Activated naive CD4-positive, alpha-beta T cell treated with Interleukin-2 at 50 U/mL for 16 hours (primary cell): ENCODE measurements at places on chromosomes 6 and 20.

DNA sequence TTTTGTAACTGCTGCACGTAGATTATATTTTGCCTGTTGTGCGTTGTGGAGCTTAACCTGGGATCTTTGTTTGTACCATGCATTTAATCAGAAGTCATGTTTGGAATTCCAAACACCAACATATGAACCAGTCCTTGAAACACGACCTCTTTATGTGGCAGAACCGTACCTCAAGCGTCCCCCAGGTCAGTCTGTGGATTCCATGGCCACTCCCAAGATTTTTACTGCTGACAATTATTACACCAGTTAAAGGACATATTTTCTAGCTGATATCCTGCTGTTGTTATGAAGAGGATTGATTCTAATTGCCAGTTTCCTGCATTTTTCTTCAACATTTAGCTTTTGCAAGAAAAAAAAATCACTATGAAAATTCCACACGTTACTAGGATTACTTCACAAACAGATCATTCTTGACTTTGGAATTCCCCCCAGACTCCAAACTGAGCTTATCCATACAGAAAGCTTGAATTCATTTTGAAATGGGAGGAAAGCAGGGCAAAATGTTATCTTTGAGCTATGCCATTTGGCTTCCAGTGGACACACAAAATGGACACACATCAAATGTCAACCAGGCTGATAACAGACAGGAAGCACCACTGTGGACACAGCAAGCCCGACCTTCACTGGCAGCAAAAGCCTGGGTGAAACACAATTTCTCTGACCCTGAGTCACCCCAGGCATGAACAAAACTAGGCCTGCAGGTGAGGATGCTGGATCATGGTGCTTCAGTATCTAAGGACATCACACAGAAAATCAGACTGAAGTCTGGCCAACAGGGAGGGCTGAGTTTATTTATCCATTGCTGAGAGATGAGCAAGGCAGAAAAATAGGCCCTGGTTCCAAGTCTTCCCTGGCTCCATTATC is 542.9 kb upstream of the JAG1 start:
- DNase-seq: no peak

- DNase-seq: no peak
These were observed 53.5 kb upstream of the PLCB1 start for GRCh38 chr20:8078528-8078914.

DNA sequence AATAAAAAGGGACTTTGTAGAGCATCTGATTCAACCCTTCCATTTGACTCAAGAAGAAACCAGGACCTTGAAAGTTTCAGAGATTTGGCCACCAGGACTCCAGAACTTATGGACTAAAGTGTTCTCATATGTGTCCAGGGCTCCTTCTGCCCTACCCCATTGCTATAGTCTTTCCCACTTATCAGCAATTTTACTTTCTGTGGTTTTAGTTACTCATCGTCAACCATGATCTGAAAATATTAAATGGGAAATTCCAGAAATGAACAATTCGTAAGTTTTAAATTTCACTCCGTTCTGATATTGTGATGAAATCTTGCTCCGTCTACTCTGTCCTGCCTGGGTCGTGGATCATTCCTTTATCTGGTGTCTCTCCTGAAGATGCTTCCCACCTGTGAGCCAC is 259.8 kb downstream of the PHACTR1 start:
- no peak for DNase-seq

DNA sequence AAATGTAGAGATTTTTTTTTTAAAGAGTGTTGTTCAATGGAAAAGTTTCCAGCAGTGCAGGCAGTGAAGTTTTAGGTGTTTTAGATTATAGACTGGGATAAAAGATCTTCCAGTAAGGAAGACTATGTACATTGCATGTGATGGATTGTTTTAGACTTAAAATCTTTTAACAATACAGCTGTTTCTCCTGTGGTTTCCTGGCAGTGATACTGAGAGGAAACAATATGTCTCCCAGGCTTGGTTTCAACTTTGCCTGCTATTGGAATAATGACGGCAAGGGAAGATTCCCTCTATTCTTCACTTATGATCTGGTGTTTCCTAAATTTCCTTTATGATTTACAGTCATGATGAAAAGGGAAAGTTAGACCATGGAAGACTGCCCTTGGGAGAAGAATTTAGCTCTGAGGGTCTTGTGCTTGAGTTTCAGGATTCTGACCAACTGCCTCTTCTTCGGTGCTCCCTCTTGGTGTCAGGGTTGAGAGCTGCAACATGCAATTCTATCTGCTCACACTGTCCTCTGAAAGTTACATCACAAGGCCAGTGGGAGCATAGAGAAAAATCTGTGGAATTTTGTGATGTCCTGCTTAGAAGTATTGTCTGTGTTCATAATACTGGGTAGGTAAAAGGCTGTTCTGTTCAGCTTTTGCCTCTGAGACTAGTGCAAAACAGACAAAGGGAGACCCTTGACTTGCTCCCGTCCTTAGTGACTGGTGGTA is 262.8 kb upstream of the MAN1A1 start:
- DNase-seq: no peak

- DNase-seq: no peak
These were observed 33.6 kb downstream of the GNAS-AS1 start for GRCh38 chr20:58816957-58817651.

GRCh38 chr20:51417250-51418136 is 125.0 kb downstream of the NFATC2 start:
- DNase-seq: no peak

DNA sequence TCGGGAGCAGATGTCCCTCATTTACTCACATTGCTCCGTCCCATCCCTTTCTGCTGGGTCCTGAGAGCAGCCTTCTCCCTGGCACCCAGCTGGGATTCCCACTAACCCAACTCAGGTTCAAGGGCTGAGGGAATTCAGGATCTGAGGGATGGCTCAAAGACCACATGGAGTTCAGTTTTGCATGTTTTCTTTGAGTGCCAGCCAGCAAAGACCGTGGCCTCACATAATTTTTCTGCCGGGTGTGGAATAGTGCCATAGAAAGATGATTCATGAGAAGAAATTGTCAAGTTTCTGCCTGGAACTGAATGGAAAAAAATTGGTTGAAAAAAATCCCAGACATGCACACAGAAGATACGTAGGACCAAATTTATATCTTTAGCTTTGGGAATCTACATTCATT is 168.6 kb downstream of the CD83 start:
- DNase-seq: no peak
